ENCODE measurements at places on chromosomes 1 and 21.

DNA sequence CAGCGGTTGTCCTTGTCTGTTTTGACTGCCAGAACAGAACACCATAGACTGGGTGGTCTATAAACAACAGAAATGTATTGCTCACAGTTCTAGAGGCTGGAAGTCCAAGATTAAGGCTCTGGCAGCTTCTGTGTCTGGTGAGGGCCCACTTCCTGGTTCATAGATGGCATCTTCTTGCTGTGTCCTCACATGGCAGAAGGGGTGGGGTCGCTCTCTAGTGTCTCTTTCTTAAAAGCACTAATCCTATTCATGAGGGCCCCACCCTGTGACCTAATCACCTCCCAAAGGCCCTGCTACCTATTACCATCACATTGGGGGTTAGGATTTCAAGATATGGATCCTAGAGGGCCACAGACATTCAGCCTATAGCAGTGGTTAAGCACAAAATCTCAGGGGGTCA is 304.4 kb downstream of the NFIA start:
- no peak for DNase-seq

DNA sequence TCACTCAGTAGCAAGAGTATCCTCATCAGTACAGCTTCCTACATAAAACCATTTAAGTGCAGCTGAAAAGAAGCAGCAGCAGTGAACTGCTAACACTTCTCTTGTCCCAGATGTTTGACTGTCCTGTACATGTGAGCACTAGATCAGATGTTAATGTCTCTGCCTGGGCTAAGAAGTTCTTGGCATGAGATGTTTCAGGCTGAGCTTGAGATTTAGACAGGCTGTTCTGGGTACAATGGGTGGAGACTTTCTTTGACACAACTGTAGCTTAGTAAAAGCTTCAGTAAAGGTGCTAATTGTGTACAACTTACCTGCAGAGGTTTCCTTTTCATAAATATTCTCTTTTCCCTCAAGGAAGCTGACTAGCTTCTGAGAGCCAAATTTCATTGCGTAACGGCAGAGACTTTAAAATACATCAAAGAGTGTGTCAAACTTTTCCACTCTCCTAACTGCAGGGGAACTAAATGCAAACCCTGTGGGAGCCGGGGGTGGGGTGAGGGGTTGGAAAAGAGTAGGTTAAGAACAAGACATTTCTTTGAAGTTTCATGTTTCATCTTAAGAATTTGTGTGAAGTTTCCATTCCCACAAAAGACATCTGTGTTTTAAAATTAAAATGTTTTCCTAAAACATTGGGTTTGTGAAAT is 82.1 kb upstream of the CCDC190 start:
- no peak for DNase-seq

DNA sequence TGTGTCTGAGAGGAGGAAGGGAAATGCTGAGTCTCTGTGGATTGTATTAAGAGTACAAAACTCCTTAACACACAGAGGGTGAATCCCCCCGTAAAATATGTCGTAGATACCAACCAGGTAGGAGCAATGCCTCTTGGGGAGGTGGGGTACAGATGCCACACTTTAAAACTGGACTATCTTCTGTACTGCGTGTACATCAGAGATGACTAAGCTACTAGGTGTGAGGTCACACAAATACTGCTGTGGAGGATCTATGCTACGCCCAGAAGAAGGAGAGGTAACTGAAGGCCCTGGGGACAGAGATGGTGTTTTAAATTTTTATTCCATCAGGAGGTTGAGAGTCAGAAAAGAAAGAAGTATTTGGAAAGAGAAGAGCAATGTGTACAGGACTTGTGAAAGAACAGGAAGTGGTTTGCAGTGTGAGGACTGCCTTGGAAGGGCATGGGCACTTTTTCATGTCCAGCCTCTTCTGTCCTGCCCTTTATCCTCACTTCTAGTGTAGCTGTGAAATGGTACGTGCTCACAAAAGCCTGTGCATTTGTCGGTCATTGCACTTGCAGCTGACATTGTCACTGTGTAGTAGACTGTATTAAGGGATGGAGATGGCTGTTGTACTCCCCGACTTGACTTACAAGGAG is 287.8 kb upstream of the CHRM3 start:
- DNase-seq: no peak

DNA sequence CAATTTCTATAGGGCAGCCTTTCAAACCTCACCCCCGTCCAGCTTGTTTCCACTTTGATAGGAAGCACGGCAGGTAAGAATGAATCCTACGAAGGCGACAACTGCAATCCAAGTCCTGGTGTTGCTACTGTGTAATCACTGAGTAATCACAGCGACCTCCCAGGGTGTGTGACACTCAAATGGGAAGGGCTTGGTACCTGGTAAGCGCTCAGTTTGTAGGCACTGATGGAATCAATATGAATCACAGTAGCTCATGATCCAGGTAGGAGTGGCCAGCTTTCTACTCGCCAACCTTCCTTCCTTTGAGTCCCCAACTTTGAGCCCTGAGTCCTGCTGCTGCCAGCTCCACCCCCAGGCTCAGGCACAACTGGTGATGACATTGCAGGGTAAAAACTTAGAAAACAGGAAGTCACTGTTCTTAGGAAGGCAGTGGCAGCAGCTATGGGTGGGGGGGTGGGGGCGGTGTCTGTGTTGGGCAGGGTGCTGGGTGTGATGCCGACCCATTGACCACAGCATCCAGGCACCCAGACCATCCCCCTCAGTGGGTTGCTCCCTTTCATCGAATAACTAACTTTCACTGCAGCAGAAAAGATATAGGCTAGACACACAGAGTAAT is 70.7 kb downstream of the CD247 start:
- DNase-seq: no peak

DNA sequence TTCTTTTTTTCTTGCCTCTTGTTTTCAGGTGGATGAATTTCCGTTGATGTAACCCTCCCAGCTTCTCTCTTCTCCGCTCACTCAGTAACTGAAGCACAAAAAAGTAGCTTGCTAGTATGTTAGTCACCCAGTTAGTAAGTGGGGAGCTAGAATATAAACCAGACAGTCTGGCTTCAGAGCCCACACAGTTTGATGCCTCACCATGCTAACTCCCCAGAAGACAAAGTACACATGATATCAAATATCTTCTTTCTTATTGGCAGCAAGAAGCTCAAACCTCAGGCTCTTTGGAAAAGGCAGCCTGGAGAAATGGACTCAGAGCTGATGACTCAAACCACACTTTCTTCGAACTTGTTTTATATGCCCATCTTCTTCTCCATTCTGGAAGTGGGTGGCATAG is 187.5 kb upstream of the PLXNA2 start:
- no peak for DNase-seq

DNA sequence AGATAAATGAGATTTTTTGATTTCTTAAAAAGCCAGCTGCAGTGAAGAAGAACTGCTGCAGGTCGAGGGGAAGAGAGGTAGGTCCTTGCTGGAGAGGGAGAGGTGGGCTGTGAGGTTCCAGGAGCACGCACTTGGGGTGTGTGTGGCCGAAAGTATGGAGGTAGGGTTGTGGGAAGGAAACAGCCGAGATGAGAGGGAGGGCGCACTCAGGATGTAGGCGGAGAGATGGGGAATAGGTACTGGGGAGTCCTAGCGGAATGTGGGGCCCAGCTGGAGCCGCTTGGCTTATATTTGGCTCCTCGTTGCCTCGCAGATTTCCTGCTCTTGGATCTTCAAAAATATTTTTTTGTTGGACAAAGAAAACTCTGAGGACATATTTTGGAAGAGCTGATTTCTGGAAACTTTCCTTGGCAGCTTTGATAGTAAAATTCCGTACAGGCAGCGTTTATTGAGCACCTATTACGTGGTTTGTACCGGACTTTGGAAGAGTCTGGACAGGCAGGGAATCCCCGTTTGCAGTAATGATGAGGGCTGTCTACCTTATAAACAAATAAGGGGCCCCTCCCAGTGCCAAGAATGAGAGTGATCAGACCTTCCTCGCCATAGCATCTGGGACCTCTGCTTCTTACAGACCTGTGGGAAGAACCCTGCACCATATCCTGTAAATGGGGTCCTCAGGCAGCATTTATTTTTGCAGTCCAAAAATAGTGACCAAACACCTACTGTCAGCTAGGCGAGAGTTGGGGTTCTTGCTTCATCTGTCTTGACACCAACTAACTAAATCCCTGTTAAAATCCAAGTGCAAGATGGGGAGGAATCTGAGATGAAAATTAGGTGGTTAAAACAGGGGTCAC is 1.5 kb downstream of the LRRC8D start:
- DNase-seq: no peak

DNA sequence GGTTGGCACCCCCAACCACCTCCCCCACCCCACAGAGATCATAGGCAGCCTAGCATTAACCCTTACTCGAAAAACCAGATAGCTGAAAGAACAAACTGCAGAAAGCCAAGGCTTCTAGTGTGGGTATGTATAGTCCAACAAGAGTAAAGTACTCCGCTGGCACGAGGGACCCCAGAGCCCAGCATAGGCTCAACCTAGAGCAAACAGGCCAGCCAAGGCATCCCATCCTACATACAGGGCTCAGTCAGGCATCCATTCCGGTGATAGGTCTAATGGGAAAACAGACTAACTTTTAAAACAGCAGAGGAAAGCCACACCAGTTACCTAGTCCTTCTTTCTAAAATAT is 17.8 kb downstream of the DIPK1A start:
- DNase-seq: no peak

DNA sequence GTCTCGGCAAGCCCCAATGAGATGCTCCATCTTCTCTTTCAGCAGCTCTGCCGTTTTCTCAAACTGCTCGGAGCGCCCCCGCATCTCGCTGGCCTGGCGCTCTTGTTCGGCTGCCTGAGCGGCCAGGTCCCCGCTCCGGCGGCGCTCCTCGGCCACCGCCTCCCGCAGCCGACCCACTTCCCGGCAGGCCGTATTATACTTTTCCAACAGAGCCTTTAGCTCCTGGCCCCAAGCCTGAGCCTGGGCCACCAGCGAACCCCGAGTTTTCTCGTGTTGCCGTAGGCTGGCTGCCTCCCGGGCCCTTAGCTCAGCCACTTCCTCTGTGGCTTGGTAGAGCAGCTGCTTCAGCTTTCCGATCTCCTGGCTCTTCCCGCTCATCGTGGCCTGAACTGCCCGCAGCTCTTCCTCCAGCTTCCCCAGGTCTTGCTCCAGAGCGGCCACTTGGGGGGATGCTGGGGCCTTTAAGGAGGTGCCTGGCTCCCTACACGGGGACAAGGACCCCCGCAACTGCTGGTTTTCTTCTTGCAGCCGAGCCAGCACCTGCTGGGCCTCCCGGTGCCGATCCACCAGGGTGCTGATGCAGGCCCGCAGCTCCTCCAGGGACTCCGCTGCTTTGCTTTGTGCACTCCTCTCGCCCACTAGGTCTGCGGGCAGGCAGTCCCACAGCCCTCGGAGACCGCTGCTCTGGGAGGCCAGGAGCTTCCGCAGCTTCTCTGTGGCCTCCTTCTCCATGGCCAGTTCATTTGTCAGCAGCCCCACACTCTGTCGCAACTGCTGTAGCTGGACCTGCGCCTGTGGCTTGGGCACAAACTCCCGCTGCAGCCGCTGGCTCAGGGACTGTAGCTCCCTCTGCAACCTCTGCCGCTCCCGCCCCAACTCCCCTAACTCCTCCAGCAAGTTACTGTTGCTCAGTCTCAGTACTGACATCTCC is 13.4 kb upstream of the PIAS3 start:
- DNase-seq: peak; percentile 95

DNA sequence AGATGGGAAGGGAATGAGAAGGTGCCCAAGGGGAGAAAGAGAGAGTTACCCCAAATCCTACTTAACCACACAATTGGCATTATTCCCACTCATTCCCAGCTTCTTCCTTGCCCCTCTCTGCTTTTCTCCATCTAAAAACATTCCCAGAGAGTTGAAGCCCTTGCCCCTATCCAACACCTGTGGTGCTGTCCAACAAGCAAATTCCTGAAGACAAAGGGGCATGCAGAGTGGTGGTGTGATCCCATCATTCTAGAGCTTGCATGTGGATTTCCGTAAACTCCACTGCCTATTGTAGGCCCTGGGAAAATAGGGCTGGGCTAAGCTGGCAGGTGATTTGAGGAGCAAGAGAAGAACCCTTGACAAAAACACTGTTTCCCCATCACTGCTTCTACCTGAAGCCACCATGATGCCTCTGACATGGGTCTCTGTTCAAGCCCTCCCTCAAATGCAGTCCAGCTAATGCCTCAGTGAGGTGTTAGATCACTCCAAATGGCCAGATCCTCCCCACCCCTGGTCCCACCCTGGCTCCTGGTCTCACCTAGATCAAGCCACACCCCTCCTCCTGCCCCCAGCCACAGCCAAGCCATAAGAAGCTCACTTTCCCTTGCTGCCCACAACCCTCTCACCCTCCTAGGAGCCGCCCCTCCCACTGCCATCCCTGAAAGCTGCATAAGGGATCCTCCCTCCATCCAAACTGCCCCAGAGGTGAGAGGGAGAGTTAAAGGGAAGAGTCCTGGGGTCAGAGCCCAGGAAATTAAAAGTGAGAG is 29.5 kb downstream of the SYT2 start:
- no peak for DNase-seq

GRCh38 chr1:63691701-63692425 is 82.0 kb upstream of the ROR1 start:
- peak; percentile 75 for DNase-seq

DNA sequence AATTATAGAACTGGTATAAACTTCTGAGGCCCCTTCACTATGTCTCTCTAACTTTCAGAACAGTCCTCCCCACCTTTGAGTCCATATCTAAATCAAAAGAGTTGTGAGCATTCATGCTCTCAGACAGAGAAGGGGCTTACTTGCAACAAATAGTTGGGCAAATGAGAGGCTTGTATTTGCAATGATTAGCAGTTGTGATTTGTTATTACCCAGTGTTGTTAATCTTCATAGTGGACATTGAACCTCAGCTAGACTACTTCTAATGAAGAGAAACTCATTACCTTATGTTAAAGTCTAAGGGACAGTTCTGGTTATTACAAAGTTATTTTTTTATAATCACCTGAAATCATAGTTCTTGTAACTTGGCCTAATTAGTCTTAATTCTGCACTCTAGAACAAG is 114.5 kb downstream of the RABGAP1L start:
- DNase-seq: no peak

GRCh38 chr21:29416268-29416667 is 117.5 kb downstream of the BACH1 start:
- no peak for DNase-seq

- no peak for DNase-seq
These were observed 142.4 kb downstream of the PLPP3 start for GRCh38 chr1:56436912-56437417.

GRCh38 chr1:213274140-213274539 is 223.1 kb downstream of the RPS6KC1 start:
- no peak for DNase-seq

DNA sequence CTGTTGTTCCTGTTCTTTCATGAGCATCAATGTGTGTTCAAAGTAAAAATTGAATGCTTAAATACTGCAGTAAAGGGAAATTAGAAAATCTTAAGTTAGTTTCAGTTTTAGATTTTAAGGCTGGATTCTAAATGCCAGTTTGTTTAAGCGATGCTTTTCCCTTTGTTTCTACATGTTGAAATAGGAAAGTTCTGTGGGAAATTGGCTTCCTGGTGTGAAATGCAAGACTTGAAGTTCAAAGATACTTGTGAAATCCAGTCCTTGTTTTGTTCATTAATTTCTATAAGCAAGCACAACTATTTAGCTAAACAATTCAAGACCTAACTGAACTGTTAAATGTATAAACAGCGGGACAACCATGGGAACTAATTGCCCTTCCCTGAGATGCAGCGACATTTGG is 149.1 kb downstream of the LYPLAL1 start:
- DNase-seq: no peak

- no peak for DNase-seq
These were observed 192.0 kb upstream of the GALNT2 start for GRCh38 chr1:229875086-229875485.

Measured in lower leg skin (tissue), 4 donors.